Stimulated activated naive CD4-positive, alpha-beta T cell (primary cell): ENCODE measurements at places on chromosomes 13 and 19.

GRCh38 chr13:69579351-69579750, 528.3 kb upstream of the ATXN8OS start:
- no peak for DNase-seq

- no peak for DNase-seq
Measured at GRCh38 chr19:5030822-5031221, 61.9 kb downstream of the KDM4B start.

- DNase-seq, result no peak
Measured at GRCh38 chr13:91014696-91015095, 332.8 kb upstream of the MIR17HG start.

- DNase-seq, result no peak
Measured at GRCh38 chr13:58238972-58239773, 607.6 kb downstream of the PCDH17 start.

GRCh38 chr19:55472463-55472862, 4.0 kb upstream of the ZNF628 start:
- no peak for DNase-seq

- no peak for DNase-seq
Measured at GRCh38 chr13:50945669-50946068, 36.1 kb downstream of the RNASEH2B start.

- no peak for DNase-seq
Measured at GRCh38 chr13:51557875-51558612, 26.2 kb upstream of the WDFY2 start.

- no peak for DNase-seq
Measured at GRCh38 chr13:24564881-24565280, 52.3 kb upstream of the PARP4 start.

DNA sequence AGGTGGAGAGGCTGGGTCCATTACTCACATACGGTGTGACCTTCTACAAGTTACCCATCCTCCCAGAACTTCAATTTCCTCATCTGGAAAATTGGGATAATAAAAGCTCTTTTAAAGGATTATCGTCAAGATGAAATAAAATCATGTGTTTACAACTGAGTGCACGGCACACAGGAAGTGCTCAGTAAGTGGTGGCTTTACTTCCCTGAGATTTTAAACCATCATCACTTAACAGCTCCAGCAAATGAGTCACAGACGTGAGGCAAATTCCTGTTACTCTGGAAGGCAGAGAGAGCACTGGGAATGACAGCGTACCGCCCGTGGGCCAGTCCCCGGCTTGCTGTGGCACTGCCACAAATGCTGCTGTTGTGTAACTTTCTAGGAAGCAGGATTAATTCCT, 64.1 kb downstream of the MRPL57 start:
- DNase-seq, result no peak

GRCh38 chr19:42926781-42927180, 9.1 kb upstream of the PSG6 start:
- DNase-seq, result no peak

DNA sequence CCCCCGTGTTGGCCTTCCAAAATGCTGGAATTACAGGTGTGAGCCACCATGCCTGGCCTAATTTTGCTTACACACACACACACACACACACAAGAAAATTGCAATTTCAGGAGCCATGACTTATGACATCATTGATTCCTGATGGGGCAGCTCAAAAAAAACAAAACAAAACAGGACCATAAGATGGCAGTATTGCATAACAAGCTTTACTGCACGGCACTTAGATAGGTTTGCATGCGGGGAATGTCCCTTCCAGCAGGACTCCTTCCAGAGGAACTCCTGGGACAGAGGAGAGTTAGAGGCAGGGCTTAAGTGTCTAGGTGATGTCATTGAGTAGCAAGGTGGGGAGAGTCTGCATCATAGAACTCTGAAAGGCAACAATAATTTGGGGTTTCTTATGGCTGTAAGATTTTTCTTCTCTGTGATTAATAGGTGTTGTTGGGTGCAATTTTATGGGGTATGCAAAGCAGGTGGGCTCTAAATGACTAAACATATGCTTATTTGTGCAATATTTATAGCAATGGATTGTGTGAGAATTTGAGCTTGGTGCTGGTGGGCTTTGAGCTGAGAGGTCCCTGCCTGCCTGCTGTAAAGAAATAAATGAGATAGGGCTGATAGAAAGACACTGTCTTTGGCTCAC, 9.0 kb upstream of the ACSBG2 start:
- DNase-seq, result no peak

GRCh38 chr13:111977179-111977506, 89.8 kb upstream of the SOX1 start:
- DNase-seq, result no peak

GRCh38 chr19:2461751-2462634, 5.2 kb upstream of the LMNB2 start:
- DNase-seq, result peak; percentile 39

- DNase-seq, result no peak
Measured at GRCh38 chr13:67967031-67967430, 736.9 kb upstream of the PCDH9 start.

DNA sequence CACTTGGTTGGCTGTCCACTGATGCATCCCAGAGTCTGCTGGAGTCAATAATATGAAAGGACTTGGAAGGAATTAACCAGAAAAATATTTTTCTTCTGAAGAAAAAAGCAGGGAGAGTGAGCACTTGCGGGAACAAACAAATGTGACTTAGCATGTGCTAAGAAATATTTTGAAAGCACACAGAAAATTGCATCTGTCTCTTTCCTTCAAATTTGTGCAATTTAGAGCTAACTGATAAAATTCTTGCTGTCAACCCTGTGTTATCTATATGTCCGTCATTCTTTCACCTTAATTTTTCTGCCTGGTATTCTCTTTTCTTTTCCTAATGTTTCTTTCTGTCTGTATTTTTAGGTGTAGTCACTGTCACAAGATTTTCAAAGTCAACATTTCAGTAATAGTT, 852.6 kb downstream of the PCDH9 start:
- DNase-seq, result no peak

DNA sequence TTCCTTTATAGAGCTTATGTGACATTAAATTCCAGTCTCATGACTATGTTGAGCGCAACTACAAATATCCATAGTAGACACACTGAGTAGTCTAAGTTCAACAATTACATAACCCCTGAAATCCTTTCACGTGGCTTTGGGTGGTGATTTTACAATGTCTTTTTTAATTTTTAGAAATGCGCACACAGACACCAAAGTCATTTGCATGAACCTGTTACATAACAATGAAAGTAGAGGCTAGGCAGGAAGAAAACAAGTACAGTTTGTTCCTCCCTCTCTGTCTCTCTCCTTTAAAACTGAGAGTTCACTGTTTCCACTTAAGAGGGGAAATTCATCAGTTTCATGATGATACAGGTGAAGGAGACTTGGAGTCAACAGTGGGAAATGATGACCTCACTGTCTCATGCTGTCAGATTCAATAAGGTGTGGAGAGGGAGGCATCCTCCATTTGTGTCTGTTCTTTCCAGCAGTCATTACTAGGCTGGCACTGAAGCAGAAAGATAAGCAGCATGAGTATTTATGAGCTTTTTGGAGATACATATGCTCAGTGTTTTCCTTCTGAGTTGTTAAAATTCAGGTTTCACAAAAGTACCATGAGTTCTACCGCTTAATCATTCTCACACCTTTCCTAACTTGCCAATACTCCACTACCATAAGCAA, 201.8 kb downstream of the LHFPL6 start:
- no peak for DNase-seq

- no peak for DNase-seq
Measured at GRCh38 chr19:10916602-10917001, 11.8 kb downstream of the YIPF2 start.

- DNase-seq, result no peak
Measured at GRCh38 chr19:33432446-33433170, 59.1 kb downstream of the CEBPG start.

- DNase-seq, result no peak
Measured at GRCh38 chr19:2511570-2511969, 35.6 kb downstream of the GADD45B start.

GRCh38 chr13:60925686-60926085, 490.0 kb downstream of the PCDH20 start:
- DNase-seq, result no peak

DNA sequence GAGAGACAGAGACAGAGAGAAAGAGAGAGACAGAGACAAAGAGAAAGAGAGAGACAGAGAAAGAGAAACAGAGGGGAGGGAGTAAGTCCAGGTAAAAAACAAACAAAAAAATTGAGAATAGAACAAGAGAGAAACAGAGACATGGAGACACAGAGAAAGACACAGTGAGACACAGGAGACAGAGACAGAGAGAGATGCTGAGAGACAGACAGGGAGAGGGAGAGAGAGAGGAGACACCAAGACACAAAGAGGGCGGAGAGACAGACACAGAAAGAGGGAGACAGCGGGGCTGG, 5.8 kb upstream of the PROZ start:
- DNase-seq, result no peak

DNA sequence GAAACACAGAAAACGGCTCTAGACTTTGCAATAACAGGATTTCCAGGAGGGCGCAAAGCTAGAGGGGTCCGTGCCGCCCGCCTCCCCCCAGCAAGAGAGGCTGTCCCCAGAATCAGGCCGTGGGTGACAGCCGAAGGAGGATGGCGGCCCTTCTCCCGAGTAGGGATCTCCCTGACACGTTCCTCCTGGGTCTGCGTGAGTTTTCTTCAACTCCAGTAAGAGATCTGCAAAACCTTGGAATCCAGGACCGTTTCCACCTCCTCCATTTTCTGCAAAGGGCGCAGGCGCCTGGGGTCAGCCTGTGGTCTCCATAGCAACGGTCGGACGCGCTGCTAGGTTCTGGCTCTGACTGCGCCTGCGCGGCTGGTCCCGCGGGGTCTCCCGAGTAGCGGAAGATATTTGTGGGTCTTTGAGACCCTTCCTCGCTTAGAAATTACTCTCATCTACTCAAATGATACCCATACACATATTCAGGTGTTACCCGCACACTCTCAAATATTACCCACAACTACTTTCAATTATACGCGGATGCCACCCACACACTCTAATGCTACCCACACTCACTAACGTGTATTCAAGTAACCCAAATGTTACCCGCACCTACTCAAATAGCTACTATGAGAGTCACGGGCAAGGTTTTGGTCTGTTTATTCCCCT, 2.1 kb downstream of the PNMA8C start:
- DNase-seq, result no peak
